ENCODE measurements at places on chromosomes 6 and 20.

DNA sequence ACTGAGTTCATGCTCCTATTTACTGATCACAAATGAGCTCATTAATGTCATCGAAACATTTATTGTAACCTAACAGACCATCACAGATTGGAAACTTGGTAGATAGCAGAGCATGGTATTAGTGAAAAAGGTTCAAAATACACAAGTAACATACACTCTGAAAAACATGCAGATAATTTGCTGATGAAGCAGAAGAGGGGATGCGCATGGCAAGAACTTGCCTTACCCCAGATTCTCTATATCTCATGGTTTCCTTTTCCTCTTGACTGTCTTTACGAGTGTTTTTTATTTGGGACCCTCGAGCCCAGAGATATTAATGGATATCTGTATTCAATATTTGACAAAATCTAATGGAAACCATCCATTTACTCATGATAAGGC, 37.6 kb downstream of the QRSL1 start:
- no peak for DNase-seq

DNA sequence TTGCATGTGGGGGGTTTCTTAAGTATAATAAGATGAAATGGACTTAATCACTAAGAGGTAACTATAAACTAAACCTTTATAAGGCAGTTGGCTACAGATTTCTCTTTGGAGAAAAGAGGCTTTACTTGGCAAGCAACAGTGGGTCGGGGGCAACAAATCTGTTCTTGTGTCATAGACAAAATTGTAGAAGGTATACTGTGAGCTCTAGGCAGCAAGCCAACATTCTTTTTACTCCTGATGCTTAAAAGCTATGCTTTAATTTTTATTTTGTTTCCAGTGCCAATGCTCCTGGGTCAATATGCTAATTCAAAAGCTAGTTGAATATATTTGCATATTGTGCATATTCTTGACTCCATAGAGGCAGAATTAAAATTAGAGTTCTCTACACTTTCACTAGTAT, 495.4 kb downstream of the BTBD3 start:
- DNase-seq, result no peak

DNA sequence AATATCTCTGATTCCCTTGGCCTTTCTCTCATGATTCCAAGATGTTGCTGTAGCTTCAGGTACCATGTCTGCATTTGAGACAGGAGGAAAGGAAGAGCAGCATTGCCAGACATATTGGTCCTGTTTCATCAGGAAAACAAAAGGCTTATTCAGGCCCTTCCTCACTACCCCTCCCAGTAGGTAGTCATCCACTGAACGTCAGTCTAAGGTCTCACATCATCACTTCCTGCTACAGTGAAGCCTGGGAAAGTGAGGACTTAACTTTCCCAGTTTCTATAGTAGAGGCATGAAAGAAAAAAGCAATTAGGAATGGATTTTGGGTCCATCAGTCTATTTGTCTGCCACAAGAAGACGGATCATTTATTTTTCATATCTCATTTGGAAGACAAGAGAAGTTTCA, 85.7 kb upstream of the SOX4 start:
- no peak for DNase-seq

- no peak for DNase-seq
Observed at GRCh38 chr20:17287503-17287902, 60.7 kb downstream of the PCSK2 start.

All from dorsolateral prefrontal cortex (tissue), 122 donors.